ENCODE measurements at places on chromosomes 1 and 21.

GRCh38 chr1:9849691-9850441 is 26.1 kb upstream of the CLSTN1 start:
- DNase-seq = no peak
- peak overlapping the region; percentile 57 for H3K4me3 ChIP-seq
- no peak overlapping the region for H3K27ac ChIP-seq
- peaks cover 4% of the 10 kb centered on the region for H3K36me3 ChIP-seq
- H3K4me1 ChIP-seq = peaks cover 9% of the 10 kb centered on the region

- peaks cover 29% of the 10 kb centered on the region for H3K27me3 ChIP-seq
- no peak overlapping the region for H3K4me3 ChIP-seq
- peaks cover 2% of the 10 kb centered on the region for H3K4me1 ChIP-seq
- no peak for DNase-seq
- no peaks in the 10 kb centered on the region for H3K36me3 ChIP-seq
- H3K27ac ChIP-seq = no peak overlapping the region
Measured at GRCh38 chr1:209208648-209209047, 374.9 kb upstream of the CAMK1G start.

DNA sequence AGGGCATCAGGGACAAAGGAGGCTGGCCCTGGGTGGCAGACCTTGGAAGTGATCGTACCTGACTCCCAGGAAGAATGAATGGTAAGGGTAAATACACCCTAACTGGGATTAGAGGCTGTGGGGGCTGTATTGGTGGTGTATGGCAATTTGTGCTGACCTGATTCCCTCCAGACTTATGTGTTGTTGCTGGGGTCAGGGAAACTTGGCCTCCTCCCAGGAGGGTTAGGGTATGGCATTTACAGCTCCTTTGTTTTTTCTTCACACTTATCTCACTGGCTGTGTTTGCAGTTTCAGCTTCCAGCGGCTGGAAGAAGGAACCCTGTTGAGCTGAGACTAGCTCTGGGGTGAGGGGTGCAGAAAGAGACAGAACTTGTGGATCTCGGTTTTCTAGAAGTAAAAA is 8.2 kb downstream of the VANGL1 start:
- no peak for DNase-seq
- no peak overlapping the region for H3K27ac ChIP-seq
- peaks cover 8% of the 10 kb centered on the region for H3K27me3 ChIP-seq
- no peak overlapping the region for H3K4me3 ChIP-seq

GRCh38 chr1:204169858-204170257 is 3.7 kb upstream of the REN start:
- H3K4me1 ChIP-seq = no peaks in the 10 kb centered on the region
- no peak for DNase-seq
- peaks cover 6% of the 10 kb centered on the region for H3K36me3 ChIP-seq
- H3K4me3 ChIP-seq = no peak overlapping the region

GRCh38 chr21:41446586-41446985 is 20.5 kb downstream of the MX1 start:
- H3K27me3 ChIP-seq = no peaks in the 10 kb centered on the region
- H3K4me1 ChIP-seq = no peaks in the 10 kb centered on the region
- no peak for DNase-seq
- no peak overlapping the region for H3K4me3 ChIP-seq

DNA sequence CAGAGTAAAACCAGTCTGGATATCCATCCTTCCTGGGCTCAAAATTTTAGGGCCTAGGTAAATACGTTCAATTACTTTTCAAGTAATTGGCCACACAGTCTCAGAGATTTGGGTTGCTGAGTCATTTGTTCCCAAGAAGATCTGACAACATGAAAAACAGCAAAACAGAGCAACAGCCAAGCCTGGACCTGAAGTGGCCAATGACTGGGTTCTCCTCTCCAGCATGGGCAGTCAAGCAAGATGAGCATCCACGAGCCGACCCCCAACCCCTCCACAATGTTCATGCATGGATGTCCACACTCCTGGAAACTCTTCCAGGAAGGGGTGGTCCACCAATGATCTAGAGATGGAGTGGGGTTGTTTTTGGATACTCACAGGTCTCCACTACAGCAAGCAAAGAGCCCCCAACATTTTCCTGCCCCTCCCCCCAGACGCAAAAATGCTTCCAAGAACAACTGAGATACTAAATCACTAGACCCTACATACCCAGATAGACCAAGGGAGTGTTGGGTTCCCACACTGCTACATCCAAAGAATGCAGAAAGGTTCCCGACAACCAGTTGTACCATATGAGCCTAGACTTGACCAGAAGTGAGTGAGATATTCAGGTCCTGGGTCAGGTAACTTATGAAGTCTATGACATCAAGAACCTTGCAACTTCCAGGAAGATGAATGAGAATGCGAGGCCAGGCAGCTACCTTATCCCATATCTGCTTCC is 73.0 kb downstream of the CD46 start:
- peaks cover 13% of the 10 kb centered on the region for H3K36me3 ChIP-seq
- H3K4me1 ChIP-seq = peaks cover 95% of the 10 kb centered on the region
- peak overlapping the region; percentile 91 for H3K27ac ChIP-seq
- H3K27me3 ChIP-seq = no peaks in the 10 kb centered on the region
- no peak for DNase-seq
- H3K4me3 ChIP-seq = peak overlapping the region; percentile 69

- no peak for DNase-seq
- H3K27me3 ChIP-seq = no peaks in the 10 kb centered on the region
- H3K4me1 ChIP-seq = peaks cover 35% of the 10 kb centered on the region
- H3K27ac ChIP-seq = peak overlapping the region; percentile 20
- peaks cover 11% of the 10 kb centered on the region for H3K36me3 ChIP-seq
- H3K4me3 ChIP-seq = peak overlapping the region; percentile 32
Measured at GRCh38 chr1:109623601-109624161, 4.0 kb downstream of the AMPD2 start.

- H3K27ac ChIP-seq = no peak overlapping the region
- DNase-seq = no peak
- H3K27me3 ChIP-seq = no peaks in the 10 kb centered on the region
- H3K36me3 ChIP-seq = no peaks in the 10 kb centered on the region
Measured at GRCh38 chr1:64572222-64572900, 102.4 kb downstream of the CACHD1 start.

- no peak overlapping the region for H3K27ac ChIP-seq
- H3K27me3 ChIP-seq = no peaks in the 10 kb centered on the region
- DNase-seq = no peak
- no peak overlapping the region for H3K4me3 ChIP-seq
Measured at GRCh38 chr1:67700220-67700619, 15.2 kb downstream of the GADD45A start.

DNA sequence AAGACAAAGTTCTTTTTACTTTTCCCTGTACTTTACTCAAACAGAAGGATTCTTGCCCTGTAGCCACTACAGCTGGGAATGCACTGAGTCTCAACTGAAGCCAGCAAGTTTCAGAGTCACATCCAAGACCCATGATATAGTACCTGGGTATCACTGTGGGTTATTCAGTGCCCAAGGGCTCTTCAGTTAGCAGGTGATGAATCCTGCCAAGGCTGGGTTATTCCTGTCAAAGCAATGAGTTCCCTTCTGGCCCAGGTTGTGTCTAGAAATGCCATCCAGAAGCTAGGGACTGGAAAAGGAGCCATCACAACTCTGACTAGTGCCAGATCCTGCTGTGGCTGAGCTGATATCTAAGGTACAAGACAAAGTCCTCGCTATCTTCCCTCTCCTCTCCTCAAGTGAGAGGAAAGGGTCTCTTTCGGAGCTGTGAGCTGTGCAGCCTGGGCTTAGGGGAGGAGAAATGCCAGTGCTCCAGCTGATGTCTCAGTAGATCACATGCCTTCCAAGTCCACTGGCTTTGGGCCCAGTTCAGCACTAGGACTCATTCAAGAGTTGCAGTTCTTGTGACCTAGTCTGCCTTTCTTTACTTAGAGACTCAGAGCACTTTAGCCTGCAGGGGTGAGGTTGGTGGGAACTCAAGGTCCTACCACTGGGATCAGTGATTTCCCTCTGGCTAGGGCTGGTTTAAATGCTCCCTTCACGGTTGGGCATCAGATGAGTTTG is 369.4 kb downstream of the TBX15 start:
- H3K4me1 ChIP-seq = no peaks in the 10 kb centered on the region
- no peak for DNase-seq
- no peak overlapping the region for H3K4me3 ChIP-seq

GRCh38 chr1:226470921-226471866 is 63.3 kb upstream of the PARP1 start:
- H3K4me1 ChIP-seq = peaks cover 2% of the 10 kb centered on the region
- H3K36me3 ChIP-seq = no peaks in the 10 kb centered on the region
- no peak overlapping the region for H3K4me3 ChIP-seq
- no peak for DNase-seq

Data from activated naive CD4-positive, alpha-beta T cell treated with anti-CD3 and anti-CD28 coated beads for 36 hours (primary cell).